Activated CD4-positive, alpha-beta T cell treated with anti-CD3 and anti-CD28 coated beads, Interleukin-2, amount 50 U/mL, for 1 hour (primary cell): ENCODE measurements at places on chromosomes 6 and 20.

DNA sequence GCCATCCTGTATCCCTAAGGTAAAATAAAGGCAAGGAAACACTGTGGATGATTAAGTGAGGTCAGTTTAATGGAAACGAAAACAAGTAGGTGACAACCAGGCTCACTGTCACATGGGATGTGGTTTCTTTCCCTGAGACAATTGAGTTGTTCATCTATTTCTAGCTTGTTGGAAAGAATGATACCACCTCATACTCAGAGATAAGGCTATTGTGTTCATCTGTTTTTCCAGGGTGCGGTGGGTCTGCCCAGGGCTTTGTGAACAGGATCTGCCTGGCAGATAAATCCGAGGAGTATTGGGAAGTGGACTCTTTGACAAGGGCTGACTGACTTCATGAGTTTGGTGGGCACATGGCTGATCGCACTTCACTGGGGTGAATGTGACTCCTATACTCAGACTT is 80.8 kb upstream of the TIAM2 start:
- DNase-seq = no peak

- DNase-seq = no peak
Observed at GRCh38 chr6:165922309-165922794, 245.3 kb downstream of the TBXT start.

GRCh38 chr6:17483391-17484016 is 90.1 kb downstream of the CAP2 start:
- DNase-seq = no peak

- DNase-seq = no peak
Observed at GRCh38 chr6:79410806-79411205, 126.4 kb downstream of the LCA5 start.

DNA sequence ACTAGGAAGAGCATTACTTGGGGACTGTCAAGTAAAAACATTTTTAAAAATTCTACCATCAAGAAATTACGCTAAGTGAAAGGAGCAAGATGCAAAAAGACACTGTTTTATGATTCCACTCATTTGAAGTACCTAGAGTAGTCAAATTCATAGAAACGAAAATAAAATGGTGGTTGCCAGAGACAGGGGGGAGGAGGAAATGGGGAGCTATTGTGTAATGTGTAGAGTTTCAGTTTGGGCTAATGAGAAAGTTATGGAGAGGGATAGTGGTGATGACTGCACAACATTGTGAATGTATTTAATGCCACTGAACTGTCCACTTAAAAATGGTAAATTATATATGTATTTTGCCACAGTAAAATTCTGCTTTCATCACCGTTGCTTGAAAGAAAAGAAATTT is 83.8 kb downstream of the UST start:
- no peak for DNase-seq

GRCh38 chr6:164166515-164166914 is 752.0 kb downstream of the QKI start:
- no peak for DNase-seq

DNA sequence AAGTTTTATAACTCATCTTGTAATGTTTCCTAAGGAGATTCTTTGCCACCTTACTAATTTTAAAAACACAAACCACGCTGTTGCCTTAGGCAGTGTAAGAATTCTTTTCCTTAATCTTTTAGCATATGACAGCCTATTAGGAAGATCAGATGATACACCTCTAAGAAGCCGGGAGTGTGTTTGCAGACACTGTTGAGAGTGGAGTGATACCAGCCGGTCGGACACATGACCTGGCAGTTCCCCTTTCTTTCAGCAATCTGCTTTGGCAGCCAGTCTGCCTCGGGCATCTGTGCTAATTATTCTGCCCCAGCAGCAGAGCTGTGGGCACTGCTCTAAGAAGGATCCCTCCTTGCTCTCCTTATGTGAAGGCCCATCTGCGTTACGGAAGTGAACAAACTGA is 50.9 kb downstream of the PLCB4 start:
- no peak for DNase-seq

- no peak for DNase-seq
Observed at GRCh38 chr6:6808343-6808742, 219.8 kb downstream of the LY86 start.

GRCh38 chr6:159594106-159594749 is 98.8 kb downstream of the SOD2 start:
- DNase-seq = no peak

DNA sequence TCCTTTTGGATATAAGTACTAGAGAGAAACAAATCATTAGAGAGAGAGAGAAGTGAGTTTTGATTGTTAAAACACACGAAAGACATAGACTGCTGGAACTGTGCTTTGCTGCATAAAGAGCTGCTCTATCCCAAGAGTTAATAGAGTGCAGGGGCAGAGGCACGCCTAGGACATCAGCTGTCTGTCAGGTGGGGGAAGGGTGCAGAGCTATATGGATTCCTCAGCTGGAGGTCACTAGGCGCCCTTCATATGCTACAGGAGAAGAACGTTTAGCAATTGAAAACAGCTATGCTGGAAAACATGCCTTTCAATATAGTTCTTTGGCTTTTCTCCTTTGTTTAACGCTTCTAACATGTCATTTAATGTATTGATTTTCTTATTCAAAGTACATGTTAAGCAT is 169.0 kb upstream of the MCHR2 start:
- DNase-seq = no peak

DNA sequence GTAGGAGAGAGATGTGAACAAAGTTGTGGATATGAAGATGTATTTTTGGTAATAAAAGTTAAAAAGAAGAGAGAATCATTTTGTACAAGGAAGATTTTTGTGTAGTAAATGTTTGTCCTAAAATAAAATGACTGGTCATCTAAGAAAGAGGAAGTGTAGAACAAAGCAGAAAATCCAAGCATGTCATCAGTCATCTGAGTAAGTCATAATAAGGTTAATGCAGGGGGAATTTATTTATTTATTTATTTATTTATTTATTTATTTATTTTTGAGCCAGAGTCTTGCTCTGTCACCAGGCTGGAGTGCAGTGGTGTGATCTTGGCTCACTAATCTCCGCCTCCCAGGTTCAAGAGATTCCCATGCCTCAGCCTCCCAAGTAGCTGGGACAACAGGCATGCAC is 15.7 kb upstream of the CGA start:
- DNase-seq = no peak

GRCh38 chr20:48986899-48987298 is 59.2 kb upstream of the CSE1L start:
- no peak for DNase-seq

DNA sequence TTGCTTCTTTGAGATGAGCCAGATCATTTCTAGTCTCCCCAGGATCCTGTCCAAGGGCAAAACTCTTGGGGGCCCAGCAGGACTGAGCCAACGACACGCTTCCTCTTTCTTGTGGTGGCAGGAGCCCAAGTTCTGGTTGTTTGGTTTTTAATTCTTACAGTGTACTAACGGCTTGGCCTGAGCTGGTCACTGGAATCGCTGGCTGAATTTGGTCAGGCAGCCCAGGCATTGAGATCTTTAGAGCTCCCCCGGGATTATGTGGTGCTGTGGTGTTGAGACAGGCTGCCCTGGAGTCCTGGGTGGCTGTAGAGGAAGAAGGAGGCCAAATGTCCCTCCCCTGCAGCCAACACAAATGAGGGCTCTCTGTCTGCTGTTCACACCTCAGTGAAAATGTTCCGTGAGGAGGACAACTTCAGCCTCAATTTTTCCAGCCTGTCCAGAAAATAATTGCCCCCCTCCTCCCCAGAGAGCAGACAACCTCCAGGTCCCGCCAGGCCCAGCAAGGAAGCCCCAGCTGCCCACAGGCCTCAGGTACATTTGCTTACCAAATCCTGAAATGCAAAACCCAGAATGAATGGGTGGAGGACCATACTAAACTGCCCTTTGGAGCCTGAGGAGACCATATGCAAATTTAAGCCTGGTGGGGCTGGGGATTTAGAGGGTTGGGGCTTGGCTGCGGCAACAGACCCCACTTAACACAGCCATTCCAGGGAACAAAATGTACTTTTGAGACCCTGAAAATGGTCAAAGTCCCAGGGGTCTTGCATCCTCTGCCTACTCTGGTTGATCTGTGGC is 23.6 kb downstream of the BNIP5 start:
- DNase-seq = no peak

- DNase-seq = no peak
Observed at GRCh38 chr20:32205110-32205842, 2.3 kb downstream of the PLAGL2 start.

- no peak for DNase-seq
Observed at GRCh38 chr6:99739526-99739925, 132.9 kb downstream of the PRDM13 start.

DNA sequence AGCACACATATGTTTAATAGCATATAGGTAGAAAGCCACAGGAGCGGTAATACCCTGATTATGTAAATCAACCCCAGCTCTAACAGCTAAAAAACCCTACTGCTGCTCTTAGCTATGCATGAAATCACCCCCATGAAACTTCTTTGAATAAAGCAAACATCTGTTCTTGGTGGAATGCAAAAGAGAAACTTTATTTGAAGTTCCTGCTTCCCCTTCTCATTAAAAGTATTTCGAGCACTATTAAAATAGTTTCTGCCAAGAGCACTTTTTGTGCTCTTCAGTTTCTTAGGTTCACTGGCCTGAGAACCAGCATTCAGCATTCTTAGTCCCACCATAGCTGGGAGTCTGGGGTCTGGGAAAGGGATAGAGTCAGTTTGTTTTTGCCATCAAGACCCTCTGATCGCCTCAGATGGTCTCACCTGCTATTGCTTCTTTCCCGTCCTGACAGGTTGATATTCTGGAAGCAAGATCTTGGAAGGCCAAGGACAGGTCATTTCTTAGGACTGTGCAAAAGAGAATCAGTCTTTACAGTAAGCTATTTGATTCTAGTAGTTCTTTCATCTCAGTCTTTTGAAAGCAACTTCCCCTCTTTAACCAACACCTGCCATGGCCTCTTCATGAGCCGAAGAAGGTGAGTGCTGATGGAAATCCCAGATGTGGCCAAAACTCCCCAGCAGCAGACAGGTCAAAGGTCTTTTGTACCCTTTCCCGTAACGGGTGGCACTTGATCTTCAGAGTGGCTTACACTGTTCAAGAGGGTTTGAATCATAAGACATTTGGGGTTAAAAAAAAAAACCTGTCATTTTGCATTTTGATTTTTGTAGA is 76.5 kb upstream of the TMEM170B start:
- DNase-seq = no peak

GRCh38 chr20:10654630-10655029 is 19.2 kb downstream of the JAG1 start:
- no peak for DNase-seq

GRCh38 chr20:29790510-29790909 is 1467.0 kb upstream of the DEFB115 start:
- no peak for DNase-seq

DNA sequence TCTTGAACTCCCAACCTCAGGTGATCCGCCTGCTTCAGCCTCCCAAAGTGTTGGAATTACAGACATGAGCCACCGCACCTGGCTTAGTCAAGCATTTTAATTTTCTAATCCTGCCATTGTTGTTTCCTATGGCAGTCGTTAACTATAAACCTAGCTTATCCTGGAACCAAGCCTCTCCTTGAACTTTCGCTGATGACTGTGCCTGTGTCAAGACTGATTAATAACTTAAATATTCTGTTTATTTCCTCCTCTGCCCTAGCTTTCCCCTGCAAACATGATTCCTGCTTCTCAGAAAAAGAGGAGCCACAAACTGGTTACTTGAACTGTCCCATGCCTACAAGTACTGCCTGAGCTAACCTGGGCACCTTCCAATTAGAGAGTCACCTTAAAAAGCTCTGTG is 1.5 kb downstream of the VNN1 start:
- no peak for DNase-seq

DNA sequence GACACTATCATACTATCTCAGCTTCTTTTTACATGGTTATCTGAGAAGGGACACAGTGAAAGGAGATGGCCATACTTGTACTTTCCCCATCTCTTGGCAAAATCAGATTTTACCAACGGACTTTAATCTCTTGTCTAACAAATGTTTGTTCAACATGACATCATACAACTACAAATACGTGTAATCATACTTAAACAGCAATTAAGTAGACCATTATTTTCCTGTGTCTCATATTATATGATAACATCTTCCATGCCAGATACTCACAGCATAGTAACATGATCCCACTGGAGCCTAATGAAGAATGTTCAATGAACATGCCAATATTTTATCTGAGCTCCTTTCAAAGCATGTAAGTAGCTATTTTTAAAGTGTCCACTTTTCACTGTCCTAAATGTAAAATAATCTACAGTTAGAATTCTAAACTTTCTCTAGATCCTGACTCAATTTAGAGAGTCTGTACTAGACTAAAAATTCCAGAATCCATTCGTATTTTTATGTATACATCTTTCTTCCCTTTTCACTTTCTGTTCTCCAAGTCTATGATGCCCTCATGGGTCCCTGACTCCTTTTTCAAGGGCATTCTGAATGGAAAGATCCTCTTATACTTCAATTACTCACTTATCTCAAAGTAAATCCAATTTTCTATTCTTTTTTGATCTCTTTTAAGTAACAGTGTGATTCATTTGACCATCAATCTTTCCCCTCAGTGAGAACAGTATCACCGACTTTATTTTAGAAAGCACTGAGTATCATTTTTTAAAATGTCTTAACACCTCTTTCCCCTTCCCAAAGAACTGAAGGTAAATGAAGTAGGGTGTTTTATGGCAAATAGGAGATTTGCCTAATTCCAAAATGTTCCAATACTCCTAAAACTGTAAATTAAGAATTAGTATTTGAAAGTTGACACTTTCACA is 133.5 kb downstream of the CDK19 start:
- DNase-seq = no peak

- no peak for DNase-seq
Observed at GRCh38 chr20:58339741-58340140, 30.2 kb downstream of the RAB22A start.

DNA sequence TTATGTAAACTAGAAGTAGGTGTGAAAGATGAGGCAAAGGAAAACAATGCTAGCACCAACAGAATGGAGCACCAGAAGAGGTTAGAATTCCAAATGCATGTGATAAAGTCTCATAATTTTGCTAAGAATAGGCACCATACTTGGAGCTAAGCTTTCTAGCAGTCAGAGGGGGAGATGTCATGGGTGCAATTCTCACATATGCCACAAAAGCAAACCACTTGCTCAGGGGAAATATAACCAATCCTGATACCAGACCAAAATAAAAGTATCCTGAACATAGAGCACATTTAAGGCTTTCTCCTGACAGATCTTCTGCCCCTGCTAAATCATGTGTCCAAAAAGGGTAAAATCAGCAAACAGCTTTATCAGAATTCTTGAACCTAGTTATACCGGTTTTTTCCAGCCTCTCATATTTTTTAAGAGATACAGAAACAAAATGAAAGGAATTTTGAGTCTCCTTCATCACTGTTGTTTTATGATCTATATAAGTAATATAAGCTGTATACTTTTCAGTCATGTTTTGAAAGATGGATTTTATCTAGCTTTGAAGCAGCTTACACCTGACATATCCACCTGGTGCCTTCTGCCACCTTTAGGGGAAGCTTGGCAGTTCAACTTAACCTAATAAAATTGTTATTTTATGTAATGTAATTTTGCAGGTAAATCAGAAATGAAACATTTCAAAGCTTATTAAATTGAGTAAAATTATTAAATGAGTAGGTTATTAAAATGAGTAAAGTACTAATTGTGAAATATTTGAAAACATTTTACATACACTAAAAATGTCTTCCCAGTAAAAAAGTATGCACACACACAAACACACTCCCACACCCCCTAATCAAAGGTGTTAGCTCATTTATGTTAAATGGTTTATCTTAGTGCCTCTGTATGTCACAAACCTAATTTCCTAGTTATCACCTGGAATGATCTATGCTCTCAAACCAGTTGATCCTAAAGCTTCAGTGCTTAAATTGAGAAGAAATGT is 2.8 kb downstream of the SPO11 start:
- DNase-seq = no peak
